ENCODE measurements at places on chromosomes 4 and X.

DNA sequence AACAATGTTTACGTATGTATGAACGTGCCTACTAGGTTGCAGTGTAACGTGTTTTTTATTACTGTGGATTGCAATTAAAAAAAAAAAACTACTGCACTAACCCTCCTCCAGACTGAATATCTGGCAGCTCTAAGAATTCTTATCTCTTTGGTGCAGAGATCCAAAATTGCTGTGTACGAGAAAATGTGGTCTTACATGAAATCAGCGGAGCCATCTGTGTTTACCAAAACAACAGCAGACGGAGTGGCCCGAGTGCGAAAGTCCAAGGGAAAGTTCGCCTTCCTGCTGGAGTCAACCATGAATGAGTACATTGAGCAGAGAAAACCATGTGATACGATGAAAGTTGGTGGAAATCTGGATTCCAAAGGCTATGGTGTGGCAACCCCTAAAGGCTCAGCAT lies 268.1 kb downstream of the THOC2 start:
- no peak for DNase-seq

GRCh38 chr4:73868206-73869129 lies 725 bp upstream of the CXCL1 start:
- DNase-seq = no peak

DNA sequence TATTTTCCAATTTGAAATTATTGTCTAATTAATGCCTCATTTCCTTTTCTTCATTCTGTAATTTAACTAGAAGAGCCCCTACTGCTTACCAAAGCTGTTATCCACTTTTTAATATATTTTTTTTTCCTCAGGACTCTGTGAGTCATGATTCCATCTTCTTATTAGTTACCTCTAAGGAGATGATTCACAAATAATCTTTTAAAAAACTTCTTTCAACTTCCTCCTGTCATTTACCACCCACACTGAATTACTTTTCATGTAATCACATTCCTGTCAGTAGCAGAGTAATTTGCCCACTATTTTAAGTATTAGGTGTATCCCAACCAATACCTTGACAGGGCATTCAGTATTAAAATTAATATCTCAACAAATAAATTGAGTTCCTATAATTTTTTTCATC lies 470.9 kb upstream of the ADGRL3 start:
- no peak for DNase-seq

- DNase-seq = no peak
These were observed 765.7 kb upstream of the FTHL17 start for GRCh38 chrX:31837445-31838049.

GRCh38 chr4:27807207-27807606 lies 946.6 kb downstream of the STIM2 start:
- no peak for DNase-seq

- DNase-seq = no peak
These were observed 126.5 kb downstream of the CHIC2 start for GRCh38 chr4:53937918-53938317.

DNA sequence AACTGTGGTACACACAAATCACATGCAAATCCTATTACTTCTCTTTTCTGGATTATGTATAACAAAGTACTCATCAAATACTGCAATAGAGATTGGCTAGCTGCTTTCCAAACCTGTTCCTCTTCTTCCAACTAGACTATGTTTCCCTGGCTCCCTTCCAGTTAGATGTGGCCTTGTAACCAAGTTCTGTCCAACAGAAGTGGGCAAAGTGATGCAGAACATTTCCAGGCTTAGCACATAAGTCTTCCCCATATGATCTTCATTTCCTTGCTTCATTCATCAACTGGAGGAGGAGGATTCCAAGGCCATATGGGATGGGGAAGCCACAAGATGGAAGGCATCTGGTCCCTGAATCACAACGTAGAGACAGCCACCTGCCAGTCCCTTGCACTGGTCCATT lies 8.0 kb downstream of the SLC9A7 start:
- DNase-seq = no peak

DNA sequence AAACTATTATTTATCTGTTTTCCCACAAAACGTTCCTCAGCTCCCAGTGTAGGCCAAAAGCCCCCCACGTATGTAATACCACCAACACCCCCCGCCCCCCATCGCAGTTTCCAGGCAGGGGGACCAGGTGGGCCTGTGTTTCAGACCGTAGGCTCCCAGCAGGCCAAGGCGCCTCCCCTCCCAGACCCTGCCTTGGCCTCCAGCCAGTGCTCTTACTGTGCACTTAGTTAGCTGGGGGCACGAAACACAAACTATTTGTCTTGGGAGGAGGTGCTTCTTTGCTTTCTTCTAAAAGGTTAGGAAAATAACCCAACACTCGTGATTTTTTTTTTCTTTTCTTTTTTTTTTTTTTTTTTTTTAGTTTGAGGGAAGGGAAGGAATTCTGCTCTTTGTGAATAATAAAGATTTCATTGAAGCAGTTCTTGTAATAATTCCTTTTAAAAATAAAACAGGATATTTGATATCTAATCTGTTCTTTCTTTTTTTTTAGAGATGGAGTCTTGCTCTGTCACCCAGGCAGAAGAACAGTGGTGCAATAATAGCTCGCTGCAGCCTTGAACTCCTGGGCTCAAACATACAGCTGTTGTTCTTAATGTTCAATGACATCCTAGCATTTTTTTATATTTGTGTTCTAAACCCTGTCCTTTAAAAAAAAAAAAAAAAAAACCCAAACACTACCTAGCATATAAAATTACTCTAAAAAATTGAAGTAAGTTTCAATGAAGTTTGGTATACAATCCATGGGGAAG lies 83.0 kb upstream of the CLDN34 start:
- no peak for DNase-seq

DNA sequence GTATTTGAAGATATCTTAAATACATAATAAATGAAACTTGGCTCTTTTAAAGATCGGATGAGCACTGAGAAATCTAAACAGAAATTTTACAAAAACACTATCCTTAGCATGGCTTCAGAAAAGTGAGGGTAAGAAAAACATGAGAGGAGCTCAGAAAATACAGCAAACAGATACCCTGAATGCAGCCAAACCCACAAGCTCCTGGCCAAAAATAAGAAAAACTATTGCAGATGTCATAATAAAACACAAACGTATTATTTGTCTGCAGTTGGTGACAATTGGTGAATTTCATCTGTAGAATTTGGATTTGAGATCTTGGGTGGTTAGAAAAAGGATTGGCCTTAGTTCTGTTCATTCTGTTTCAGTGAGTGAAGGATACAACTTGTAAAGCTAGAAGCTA lies 603.9 kb downstream of the INPP4B start:
- DNase-seq = no peak

DNA sequence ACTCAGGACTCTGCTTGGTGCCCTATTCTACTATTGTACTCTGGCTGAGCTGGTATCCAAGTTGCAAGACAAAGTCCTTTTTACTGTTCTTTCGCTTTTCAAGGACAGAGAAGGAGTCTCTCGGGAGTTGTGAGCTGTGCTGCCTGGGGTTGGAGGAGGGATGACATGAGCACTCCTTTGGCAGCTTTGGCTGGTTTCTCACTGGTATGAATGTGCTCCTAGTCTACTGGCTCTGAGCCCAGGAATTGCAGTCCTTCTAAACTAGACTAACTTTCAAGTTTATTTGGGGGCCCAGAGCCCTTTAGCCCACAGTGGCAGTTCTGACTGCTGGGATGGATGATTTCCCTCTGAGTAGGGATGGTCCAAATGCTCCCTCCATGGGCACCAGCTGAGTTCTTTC lies 997.1 kb downstream of the RAB28 start:
- DNase-seq = no peak

DNA sequence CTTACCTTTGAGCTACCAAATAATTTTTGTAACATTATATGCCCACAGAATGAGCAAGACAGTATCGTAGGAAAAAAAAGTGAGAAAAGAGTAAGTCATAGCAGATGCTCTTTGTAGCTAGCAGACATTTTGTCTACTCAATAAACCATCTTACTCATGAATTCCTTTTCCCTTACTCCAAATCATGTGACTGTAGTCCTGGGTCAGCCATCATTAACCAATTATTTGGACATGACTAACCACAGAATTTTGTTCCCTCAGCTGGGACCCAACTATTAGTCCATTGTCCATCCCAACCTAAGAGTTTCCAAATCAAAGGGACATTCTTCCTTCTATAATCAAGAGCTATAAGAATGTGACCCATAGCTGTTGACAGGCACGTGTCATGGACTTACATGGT lies 11.4 kb downstream of the UBE2D3 start:
- DNase-seq = no peak

DNA sequence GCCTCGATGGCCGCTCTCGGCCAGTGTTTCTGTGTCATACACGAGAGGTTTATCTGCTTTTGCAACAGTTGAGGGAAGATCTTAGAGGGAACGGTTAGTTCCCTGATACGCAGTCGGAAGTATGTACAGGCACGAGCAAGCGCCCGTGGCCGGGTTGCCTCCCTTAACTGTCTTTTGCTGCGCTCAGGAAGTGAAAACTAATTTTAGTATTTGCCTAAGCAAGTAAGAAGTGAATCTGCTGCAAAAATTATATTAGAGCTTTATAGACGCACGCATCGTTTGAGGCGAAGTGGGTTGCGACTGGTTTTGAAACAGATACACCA lies 695 bp downstream of the MTM1 start:
- peak; percentile 45 for DNase-seq

- no peak for DNase-seq
These were observed 529 bp upstream of the UBA6 start for GRCh38 chr4:67701517-67701850.

DNA sequence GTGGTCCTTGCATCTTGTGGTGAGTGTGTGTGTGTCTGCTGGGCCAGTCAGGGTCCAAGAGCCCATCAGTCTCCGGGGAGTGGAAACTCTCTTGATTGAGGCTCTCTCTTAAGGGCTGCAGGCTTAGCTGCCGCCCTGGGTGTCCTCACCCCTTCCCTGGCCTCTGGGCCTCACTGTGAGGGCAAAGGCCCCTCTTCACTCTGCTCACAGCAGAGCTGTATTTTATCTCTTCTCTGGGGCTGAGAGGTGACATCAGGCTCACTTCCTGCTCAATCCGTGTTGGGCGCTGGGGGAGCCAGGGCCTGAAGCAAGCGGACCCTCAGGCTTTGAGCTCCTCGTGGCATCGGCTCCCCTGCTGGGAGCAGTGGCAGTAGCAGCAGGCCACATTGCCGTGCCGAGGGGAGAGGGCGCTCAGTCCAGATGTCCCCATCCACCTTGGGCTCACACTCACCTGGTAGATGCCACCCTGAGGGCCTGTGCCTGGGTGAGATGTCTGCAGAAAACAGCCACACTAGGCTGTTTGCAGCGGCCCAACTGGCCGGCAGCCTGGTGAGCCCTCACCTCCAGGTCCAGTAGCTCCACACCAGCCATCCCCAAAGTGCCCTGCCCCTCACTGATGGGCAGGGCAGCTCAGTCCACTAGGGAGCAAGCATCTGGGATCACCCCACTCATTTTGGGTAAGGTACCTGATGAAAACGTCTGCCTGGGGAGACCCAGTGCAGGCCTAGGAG lies 24.7 kb upstream of the PRPS1 start:
- no peak for DNase-seq

DNA sequence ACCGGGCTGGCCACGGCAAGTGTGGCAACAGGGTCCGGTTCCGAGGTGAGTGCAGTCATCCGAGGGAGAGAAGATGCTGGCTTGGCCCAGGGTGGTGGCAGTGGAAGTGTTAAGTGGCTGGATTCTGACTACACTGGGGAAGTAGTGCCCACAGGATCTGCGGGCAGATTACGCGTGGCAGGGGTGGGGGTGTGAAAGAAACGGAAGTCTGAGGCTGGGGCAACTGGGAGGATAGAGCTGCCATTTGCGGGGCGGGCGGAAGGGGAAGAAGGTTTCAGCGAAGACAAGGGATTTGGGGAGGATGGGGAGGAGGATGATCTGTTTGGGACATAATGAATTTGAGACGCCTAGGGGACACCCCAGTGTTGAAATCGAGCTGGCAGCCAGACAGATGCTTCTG lies 5.3 kb downstream of the RS1 start:
- DNase-seq = no peak

- no peak for DNase-seq
These were observed 31.1 kb downstream of the METTL14 start for GRCh38 chr4:118716304-118716703.

DNA sequence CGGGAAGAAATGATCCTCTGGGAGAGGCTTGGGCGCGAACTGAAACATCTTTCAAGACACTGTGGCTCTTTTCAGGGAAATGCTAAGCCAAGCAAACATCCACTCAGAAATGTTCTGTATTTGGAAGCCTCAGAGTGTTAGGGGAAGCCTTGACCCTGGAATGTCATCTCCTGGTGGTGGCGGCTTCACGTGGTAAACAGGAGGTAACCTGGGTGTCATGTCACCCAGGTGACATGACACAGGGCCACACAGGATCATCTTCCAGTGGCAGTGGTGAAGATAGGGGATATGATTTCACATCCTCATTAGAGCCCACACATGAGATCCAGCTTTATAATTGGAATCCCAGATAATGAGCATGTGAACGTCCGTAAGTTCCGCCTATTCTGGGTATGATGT lies 140.0 kb downstream of the TBL1X start:
- DNase-seq = no peak

Data from CD4-positive, alpha-beta T cell treated with Interleukin-12 subunit alpha and Interleukin-12 subunit beta, for 1 hour (primary cell).